ENCODE measurements at places on chromosomes 3 and 15.

DNA sequence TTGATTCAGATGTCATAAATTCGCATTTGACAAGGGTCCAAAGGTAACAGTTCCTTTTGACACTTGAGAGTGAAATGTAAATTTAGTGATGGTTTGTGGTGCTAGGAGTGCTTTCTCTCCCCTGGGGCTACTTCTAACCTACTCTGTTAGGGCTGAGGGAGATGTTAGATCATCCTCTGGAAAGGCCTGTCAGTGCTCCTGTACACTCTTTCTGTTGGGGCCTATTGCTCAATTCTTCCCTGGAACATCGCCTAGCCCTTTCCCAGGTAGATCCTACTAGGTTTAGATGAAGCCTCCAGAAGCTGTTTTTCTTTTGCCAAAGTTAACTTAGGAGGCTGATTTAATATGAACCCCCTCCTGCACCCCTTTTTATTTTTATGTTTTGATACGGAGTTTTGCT is 1.4 kb downstream of the PCCB start:
- DNase-seq = no peak

GRCh38 chr3:123018683-123019082 is 8.9 kb downstream of the SEMA5B start:
- no peak for DNase-seq

GRCh38 chr3:69441040-69441439 is 55.2 kb upstream of the FRMD4B start:
- DNase-seq = no peak

- no peak for DNase-seq
Measured at GRCh38 chr3:183844606-183845005, 19.2 kb upstream of the MAP6D1 start.

- DNase-seq = no peak
Measured at GRCh38 chr15:61146091-61146930, 82.8 kb downstream of the RORA start.
